CD4-positive, alpha-beta T cell treated with Interleukin-15 for 1 hour (primary cell): ENCODE measurements at places on chromosomes 2 and 18.

DNA sequence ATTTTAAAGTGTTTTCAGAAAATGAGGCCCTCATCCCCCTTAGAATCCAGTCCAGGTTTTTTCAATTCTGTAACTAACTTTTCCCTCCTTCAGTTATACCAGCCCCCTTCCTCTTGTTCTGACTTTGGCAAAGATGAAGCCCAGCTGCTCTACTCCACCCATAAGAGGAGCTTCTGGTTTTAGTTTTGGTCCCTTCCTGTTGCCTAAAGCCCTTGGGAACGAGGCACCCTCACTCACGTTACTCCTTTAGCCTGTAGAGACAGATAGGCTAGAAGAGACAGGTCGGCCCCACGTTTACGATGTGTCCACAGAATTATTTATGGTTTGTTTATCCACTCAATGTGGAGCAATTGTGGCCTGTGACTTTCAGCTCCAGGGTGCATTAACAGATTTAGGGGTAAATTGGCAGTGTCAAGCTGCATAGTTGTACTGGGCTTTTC, 454.2 kb upstream of the TNP1 start:
- no peak for DNase-seq

DNA sequence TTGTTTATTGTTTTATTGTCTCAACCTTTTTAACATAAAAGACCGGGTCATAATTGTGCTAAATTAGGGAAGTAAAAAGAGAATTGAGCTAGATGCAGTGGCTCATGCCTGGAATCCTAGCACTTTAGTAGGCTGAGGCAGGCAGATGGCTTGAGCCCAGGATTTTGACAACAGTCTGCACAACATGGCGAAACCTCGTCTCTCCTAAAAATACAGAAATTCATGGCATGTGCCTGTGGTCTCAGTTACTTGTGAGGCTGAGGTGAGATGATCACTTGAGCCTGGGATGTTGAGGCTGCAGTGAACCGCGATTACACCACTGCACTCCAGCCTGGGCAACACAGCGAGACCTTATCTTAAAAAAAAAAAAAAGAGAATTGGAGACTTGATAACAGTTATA, 104.2 kb upstream of the TTC27 start:
- DNase-seq: no peak

- no peak for DNase-seq
These were observed 17.7 kb downstream of the EHBP1 start for GRCh38 chr2:62723253-62723652.

DNA sequence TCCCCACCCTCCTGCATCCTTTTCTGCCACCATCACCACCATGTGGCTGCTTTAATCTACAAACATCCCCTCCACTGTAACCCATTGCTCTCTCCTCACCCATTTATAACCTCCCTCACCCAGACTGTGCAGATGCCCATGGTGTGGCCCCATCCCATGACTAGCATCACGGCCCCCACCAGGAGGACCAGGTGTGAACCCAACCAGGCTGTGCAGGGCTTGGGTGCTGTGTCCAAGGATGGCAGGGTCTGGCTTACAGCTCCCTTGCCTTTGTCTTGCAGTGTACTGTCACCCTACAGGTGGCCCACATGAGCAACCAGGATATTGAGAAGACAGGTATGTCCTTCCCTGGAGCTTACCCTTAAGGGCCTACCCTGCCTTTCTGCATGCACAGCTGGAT, 6.8 kb downstream of the FER1L5 start:
- no peak for DNase-seq

GRCh38 chr2:26704441-26704977, 12.0 kb downstream of the KCNK3 start:
- no peak for DNase-seq
